ENCODE measurements at places on chromosomes 2 and 18.

- DNase-seq: no peak
These were observed 116.1 kb downstream of the RNF144A start for GRCh38 chr2:7033136-7033960.

- no peak for DNase-seq
These were observed 728.6 kb downstream of the SLC4A3 start for GRCh38 chr2:220356076-220356475.

DNA sequence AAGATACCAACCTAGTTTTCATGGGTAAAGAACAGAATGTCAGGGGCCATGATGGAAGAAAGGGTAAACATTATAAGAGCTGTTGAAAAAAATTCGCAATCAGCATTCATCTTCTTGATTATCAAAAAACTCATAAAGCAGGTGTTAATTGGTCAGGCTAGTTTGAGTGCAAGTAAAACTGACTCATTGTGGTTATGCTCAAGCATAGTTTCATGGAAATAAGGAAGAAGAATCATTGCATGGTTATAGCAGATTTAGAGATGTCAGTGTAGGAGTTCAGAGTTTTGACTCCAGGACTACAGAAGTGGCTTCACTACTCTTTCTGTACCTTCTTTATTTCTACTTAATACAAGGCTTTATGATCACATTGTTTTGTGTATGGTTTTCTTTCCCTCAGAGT lies 26.9 kb upstream of the CDH19 start:
- no peak for DNase-seq

DNA sequence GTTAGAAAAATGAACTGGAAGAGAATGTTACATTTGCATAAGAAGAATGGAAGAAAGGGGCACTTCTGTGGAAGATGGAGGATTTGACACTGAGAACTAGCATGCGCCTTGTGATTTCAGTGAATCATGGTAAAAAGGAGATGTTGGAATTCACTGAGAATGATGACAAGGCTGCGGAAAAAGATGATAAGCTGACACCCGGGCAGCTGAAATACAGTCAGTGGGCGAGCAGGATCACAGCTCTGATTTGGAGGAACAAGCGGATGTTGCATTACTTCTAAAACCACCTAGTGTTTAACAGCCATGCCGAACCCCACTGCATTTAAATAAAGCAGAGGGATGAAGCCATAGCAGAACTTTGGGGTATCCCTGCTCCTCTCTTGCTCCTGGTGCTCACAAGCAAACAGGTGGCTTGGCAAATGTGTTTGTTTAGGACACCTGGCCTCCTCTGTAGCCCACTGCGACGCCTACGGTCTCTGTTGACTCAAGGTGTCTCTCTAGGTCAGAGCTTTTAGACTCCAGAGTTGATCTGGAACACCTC lies 134.9 kb downstream of the NDUFA10 start:
- DNase-seq: no peak

DNA sequence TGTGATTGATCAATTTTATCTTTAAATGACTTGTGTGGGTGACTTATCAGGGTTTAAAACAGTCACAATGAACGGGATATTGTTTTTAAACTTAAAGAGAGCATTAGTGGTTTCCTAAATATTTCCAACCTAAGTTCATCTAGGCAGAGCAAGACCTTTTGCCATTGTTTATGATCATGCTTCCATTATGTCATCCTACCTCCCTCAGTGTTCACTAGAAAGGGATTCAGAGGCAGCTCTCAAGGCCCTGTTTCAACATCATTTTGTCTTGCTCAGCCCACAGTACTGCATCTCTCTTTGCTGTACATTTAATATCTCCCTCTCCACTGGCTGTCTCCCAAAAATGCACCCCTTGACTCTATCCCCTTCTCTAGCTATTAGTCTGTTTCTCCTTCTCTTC lies 21.5 kb upstream of the PELI1 start:
- DNase-seq: no peak

- no peak for DNase-seq
These were observed 27.2 kb downstream of the XPO1 start for GRCh38 chr2:61510674-61511671.

DNA sequence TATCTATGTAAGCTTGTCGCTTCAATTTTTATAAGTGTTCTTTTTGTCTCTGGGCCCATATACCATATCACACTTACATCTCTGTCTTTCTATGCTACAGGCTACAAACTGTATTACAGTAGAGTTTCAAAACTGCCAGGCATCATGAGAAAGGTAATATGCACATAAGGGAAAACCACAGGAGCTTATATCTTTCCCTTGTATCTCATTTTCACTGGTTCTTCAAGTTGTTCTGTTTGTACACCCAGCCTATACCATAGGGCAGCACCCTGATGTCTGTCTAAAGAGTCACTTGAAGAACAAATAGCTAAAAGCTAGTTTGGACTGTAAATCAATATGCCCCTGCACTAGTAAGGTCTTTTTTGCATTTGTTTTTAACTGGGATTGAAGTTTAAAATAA lies 366.7 kb downstream of the FIGN start:
- no peak for DNase-seq

DNA sequence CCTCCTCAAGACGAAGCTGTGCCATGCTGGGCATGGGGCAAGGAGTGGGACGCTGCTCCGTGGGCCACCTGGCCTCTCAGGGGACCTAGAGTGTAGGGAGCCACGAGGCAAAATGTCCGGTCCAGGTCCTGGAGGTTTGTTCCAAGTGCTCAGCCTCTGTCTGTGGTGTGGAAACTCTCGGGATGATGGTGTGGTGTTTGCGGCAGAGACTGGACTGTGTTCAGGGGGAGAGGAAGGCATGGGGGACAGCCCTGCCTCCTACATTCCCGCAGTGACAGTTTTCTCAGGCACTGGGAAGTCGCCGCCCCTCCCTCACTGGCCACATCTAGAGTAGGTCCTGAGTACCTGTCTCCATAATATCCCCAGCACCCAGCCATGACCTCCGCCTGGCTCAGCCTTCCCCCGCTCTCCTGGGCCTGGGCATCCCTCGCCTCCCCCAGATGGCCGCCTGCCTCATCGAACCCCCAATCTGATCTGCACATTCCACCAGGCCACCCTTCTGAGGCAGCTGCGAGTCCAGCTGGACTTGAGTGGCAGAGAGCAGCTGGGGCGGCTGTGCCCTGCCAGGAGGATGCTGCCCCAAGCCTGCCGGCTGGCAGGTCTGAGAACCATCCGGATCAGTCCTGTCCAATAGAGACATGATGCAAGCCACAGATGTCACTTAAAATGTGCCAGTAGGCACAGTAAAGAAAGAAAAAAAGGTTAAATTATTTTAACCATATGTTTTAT lies 6.2 kb downstream of the KCNIP3 start:
- no peak for DNase-seq

DNA sequence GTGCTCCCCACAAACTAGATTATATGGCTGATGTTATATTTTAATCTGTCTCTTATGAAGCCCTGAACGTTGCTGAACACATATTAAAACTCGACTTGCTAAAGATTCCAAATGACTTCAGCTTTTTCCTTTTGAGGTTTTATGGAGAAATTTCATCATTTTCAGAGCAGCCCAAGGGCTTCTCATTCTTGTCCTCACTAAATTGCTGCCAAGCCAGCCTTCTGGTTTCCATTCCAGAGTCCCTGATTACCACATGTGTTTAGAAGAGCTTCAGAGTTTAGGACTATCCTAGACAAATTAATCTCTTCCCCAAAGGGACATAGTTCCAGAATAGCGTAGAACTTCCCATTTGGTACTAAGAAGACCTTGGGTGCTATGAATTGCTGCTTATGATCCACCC lies 77.8 kb upstream of the CCDC195 start:
- no peak for DNase-seq

DNA sequence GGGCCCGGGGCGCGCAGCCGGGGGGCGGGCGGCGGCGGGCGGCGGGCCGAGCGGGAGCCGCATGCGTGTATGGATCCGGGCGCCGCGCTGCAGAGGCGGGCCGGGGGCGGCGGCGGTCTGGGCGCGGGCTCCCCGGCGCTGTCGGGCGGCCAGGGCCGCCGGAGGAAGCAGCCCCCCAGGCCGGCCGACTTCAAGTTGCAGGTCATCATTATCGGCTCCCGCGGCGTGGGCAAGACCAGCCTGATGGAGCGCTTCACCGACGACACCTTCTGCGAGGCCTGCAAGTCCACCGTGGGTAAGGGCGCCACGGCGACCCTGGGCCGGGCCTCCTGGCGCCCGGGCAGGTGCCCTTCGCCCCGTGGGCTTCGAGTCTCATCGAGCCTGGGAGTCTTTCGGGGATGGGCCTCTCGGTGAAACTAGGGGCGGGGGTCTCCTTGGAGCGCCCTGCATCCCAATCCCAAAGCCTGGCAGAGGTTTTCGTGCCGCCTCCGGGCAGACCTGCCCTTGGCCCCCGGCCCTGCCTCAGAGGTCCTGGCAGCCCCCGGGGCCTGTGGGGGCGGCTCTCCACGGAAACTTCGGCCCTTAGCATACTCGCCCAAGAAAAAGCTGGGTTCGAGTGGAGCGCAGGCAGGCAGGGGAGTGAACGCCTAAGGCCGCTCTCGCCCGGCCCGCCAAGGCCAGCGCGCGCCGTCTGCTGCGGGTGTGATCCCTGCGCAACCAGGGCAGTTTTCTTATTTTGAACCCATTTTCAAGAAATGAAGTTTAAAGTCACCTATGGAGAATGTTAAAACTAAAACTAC lies 622 bp downstream of the RAB12 start:
- DNase-seq: no peak

GRCh38 chr2:70826696-70827350 lies 6.4 kb upstream of the CLEC4F start:
- DNase-seq: no peak

DNA sequence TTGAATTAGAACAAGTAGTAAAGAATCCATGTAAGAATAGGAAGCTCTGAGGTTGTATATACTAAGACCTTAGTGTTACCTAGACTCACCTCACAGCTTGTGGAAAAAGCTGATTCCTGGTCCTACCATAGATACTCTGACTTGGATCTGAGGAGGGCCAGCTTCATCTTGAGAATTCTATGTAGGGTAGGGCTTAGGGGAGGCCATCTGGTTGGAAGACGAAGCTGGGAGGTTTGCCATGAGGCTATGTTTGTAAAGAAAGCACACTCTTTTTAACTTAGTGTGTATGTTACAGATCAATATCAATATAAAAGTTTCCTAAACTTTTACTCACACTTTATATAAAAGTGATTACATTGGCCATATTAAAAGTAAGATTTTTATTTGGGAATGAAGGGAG lies 77.1 kb upstream of the GALNT5 start:
- no peak for DNase-seq

DNA sequence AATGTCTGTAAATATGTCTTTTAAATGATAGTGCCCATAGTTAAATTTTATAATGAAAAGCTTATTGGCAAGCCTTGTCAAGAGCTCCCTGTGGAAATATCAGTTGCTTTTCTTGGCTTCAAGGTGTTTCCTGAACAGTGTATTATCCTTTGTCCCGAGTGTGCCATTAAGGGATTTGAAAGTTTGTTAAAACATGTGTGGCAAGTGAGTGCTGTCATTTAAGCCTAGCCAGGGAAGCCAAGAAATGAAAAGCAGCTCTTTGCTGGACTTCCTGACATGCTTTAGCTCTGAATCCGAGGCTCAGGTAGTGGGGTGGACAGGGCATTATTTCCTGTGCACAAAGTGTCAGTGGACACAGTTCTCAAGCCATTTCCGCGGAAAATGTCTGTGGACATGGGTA lies 111.5 kb downstream of the DIS3L2 start:
- no peak for DNase-seq

DNA sequence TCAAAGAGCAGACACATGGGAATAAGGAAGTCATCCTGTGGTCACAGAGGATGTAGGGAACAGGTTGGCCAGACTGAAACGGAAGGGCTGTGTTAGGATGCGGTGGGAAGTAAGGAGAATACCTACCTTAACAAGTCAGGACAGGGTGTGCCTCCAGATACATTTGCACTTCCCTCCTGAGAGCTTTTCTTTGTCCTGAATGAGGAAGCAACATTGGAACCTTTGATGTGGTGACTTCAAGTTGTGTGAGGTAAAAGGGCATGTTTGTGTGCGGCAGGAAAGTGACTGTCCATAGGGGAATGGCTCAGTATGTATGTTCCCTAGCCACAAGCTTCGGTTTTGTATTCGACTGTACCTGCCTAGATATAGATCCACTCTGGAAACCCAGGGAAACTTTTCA lies 24.9 kb upstream of the LRRTM1 start:
- DNase-seq: no peak

GRCh38 chr2:120899771-120900170 lies 164.1 kb downstream of the GLI2 start:
- DNase-seq: no peak

DNA sequence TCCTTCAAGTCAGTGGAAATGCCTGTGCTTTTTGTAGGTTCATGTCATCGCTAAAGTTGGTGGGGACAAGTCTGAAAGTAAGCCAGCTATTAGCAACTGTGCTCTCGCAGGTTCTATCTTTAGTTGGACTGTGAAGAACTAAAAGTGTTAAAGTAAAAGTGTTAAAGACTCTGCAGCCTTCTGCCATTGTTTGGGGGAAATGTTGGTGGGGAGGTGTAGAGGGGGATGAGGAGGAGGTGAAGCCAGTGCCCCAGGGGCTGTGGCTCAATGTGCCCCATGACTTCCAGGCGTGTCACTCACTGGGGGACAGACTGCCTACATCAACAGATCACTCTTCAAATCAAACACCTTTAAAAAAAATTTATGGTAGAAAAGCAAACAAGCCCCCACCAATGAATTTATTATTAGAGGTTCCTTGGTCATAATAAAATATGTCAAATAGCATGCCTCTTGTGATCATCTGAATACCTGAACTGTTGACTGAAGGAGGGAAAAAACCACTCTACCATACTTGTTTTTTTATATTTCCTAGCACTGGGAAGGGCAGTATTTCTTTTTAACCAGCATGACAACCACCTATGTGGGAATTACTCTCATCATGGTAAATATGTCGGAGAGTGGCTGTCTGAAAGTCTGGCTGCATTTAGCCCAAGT lies 19.3 kb downstream of the TGFA start:
- DNase-seq: no peak

DNA sequence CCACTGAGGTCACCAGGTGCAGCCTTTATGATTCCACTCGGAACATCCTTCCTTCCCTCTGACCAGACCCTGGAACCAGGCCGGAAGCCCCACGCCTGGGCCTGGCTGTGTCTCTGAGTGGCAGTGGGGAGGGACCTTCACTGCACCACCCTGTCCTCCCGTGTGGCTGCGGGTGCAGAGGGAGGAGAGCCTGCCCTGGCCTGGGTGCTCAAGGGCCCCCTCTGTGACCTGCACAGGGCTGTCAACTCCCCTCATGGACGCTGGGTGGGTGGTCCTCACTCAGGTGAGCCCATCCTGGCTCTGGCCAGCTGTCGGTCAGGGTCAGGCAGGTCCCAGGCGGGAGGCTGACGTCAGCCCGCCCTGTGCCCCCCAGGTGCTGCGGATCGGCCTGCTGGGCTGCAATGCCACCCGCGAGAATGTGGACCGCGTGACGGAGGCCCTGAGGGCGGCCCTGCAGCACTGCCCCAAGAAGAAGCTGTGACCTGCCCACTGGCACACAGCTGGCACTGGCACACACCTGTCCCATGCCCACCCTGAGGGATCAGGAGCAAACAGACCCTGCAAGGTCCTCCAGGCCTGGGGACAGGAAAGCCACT lies 9.8 kb downstream of the AGXT start:
- no peak for DNase-seq

GRCh38 chr2:186690786-186691185 lies 3.1 kb upstream of the FAM171B start:
- DNase-seq: no peak

GRCh38 chr2:61948661-61949457 lies 43.4 kb downstream of the COMMD1 start:
- DNase-seq: no peak

GRCh38 chr2:132404056-132404455 lies 12.5 kb upstream of the GPR39 start:
- no peak for DNase-seq

- no peak for DNase-seq
These were observed 246.1 kb upstream of the EPAS1 start for GRCh38 chr2:46051085-46051484.
